ENCODE measurements at places on chromosomes 4 and X.

DNA sequence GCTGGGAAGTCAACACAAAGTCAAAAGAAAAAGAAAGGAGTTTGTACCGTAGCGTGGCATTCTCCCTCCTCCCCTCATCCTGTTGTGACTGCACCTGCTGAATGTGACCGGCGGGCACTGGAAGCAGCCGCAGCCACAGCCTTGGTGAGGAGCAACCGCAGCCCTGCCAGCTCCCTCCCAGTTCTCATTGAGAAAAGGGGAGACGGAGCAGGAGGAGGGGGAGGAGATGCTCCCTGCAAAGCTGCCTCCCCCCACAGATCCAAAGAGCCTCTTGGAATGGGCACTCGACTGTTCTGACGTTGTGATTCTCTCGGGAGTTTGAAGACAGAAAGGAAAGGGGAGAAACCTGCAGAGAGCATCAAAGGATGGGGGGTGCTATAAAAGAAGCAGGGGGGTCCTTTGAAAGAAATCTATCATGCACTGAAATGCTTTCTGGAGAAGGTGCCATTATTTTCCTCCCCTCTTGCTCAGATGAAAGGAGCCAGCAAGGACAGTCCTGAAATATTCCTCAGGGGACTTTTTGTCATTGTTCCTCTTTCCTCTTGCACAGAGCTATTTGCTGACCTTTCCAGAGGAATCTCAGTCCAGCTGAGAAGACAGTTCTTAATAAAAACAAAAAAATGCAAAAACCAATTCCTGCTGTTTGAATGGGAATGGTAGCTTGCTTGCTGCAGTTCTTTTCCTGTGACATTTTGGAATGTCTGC lies 429.7 kb downstream of the MAPK10 start:
- DNase-seq = no peak

GRCh38 chr4:113223001-113223400 lies 173.5 kb downstream of the ANK2 start:
- DNase-seq = no peak

- no peak for DNase-seq
Measured at GRCh38 chr4:174377613-174378012, 93.9 kb downstream of the CEP44 start.

DNA sequence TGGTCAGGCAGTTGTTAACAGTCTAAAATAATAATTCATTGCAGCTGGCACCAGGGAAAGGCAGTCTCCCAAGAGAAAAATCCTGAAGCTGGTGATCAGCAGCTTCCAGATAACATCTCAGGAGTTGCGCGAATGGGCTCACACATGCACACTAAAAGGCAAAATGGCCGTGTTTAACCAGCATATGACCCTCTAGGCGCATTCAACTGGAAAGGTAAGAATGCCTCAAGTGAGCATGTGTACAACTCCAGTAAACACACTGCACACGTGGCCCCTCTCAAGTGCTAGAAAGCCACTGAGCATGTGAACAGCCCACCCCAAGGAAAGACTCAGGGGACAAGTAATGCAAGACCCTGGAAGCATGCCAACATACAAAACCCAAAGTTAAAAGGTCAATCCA lies 33.1 kb downstream of the STPG2 start:
- DNase-seq = no peak

DNA sequence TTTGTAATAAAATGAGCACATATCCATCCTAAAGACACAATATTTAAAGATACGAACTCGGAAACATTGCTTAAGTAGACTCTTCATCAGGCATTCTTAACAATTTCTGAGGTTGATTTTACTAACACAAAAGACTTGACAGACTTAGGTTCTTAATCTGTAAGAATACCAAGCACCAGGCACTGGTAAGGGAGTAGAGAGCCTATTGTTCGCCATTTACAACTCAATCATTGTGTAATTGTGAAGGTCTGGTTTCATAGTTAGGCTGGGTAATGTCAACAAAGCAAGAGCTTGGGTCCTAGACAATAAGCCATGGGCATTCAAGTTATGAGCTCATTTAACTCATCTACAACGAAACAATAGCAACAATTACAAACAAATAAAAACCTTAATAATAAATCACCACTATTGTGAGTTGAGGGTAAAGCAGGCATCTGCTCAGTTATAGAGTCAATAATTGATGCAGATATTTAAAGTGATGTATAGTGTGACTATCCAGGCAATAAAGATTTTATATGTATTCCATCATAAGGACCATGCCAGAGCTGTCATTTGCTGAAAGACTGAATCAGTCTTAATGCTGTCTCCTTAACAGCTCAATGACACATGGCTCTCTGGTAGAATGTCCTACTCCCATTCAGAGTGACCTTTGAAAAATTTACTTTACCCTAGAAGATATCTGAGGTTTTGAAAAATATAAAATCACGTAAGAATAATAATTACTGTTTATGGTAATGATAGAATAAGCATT lies 664.0 kb upstream of the PCDH7 start:
- no peak for DNase-seq

Data from stimulated activated CD4-positive, alpha-beta T cell treated with anti-CD3 and anti-CD28 coated beads, Interleukin-15, amount 100 ng/mL, for 1 hour (primary cell).